ENCODE measurements at places on chromosomes 5 and 9.

GRCh38 chr5:72455476-72455875 lies 51.7 kb downstream of the ZNF366 start:
- DNase-seq: no peak

GRCh38 chr9:127878001-127878651 lies 651 bp upstream of the AK1 start:
- no peak for DNase-seq

- DNase-seq: no peak
These were observed 855 bp downstream of the MCC start for GRCh38 chr5:113487416-113487780.

DNA sequence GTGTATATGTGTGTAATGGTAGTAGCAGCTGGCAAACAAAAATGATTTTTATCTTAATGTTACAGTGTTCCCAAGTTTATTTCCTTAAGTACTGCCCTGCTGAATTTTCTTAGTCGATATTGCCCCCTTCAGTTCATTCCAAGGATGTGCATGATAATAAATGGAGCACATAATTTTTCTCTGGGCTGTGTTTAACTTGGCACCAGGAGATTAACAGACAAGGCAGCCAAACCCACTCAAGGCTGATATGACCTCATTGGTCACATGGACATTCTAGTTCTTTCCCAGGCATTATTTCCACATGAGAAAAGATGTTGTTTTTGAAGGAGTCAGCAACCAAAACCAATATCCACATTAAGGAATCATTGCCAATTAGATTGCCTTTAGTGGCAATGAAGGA lies 61.8 kb downstream of the COX7C start:
- DNase-seq: peak; percentile 70

- no peak for DNase-seq
These were observed 40.2 kb downstream of the NFIB start for GRCh38 chr9:14273696-14274121.

DNA sequence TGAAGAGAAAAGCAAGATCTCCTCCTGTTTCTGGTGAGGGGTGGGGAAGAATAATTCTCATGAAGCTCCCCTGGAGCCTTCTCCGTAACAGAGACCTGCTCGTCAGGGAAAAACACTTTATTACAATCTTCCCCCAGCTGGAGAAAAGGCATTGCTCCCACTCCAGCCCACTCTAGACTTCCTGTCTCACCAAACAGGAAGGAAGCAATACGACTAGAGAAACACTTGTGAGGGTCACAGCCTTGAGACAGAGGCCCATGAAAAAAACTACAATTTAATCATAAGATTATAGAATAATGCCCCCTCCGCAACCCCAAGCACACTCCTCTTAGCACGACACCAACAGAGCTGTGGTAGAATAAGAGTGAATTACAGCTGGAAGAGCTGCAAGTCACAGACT lies 197.2 kb upstream of the S1PR3 start:
- no peak for DNase-seq

DNA sequence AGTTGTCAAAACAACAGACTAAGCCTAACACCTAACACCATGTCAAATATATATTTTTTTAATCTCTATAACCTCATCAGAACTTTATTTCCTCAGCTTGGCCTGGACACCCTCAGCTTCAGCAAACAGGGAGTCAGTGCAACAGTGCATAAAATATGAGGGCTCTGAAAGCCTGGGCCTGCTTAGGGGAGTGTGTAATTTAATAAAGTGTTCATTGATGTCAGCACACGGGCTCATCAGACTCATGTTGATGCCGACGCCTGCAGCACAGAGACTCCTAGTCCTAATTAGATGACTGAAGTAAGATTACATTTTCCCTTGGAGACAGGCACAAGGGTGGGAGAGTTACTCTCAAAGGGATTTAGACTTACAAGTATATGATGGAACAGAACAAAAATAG lies 37.8 kb downstream of the CDH10 start:
- no peak for DNase-seq
